ENCODE measurements at places on chromosomes 11 and 22.

DNA sequence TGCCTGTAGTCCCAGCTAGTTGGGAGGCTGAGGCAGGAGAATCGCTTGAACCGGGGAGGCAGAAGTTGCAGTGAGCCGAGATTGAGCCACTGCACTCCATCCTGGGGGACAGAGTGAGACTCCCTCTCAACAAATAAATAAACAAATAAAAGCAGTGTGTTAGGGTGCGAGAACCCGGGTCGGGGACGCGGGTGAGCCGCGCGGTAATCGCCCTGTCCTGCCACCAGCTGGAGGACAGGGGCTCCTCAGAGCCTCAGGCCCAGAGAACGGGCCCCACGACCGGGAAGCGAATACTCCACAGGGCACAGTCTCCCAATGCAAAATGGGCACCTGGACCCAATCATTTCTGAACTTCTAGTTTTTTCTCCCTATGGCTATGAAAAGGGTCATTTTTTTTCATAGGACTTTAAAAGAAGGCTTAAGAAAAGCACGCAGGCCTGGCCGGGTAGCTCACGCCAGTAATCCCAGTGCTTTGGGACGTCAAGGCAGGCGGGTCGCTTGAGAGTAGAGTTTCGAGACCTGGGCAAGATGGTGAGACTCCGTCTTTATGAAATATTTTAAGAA, 744 bp upstream of the MCM5 start:
- no peak for DNase-seq

DNA sequence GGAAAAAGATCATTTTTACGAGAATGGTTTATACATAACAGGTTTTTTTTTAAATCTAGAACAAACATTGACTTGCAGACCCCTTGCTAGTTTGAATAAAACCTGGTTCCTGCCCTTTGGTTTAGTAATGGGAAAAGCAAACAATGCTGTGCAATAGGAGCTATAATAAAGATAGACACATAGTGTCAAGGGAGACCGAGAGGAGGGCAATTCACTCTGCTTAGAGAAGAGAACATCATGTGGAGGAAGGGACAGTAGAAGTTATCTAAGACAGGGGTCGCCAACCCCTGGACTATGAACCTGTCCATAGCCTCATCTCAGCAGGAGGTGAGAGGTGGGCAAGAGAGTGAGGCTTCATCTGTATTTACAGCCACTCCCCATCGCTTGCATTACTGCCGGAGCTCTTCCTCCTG, 7.0 kb upstream of the RDX start:
- DNase-seq, result no peak

GRCh38 chr11:10371926-10372641, 67.2 kb downstream of the ADM start:
- peak; percentile 68 for DNase-seq

- peak; percentile 32 for DNase-seq
Measured at GRCh38 chr11:63599211-63600122, 14.8 kb downstream of the PLAAT3 start.

DNA sequence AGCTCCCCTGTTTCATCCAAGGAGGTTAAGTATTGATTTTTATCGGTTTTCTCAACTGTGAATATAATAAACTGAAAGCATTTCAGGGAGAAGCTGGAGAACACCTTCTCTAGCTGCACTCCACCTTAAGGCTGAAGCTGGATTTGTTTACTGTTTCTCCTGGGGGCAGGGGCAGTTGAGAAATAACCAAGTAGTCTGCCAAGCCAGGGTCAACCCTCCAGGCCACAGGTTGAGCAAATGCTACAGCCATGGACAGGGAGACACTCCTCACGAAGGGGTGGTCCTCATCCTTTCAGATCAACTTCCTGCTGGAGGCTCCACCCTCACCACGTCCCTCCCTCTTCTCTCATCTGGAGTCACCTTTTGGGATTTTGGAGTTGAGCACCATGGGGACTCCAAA, at the start of gene TTC36:
Gene TTC36, plus strand, starts transcription at position 366 of the 400 bp plus-strand sequence. Its CDS starts 21 bp downstream, at position 387.
- peak; percentile 26 for DNase-seq

- peak; percentile 15 for DNase-seq
Measured at GRCh38 chr11:69080257-69080995, 31.7 kb downstream of the TPCN2 start.

- no peak for DNase-seq
Measured at GRCh38 chr11:75441804-75442132, 8.8 kb upstream of the KLHL35 start.

DNA sequence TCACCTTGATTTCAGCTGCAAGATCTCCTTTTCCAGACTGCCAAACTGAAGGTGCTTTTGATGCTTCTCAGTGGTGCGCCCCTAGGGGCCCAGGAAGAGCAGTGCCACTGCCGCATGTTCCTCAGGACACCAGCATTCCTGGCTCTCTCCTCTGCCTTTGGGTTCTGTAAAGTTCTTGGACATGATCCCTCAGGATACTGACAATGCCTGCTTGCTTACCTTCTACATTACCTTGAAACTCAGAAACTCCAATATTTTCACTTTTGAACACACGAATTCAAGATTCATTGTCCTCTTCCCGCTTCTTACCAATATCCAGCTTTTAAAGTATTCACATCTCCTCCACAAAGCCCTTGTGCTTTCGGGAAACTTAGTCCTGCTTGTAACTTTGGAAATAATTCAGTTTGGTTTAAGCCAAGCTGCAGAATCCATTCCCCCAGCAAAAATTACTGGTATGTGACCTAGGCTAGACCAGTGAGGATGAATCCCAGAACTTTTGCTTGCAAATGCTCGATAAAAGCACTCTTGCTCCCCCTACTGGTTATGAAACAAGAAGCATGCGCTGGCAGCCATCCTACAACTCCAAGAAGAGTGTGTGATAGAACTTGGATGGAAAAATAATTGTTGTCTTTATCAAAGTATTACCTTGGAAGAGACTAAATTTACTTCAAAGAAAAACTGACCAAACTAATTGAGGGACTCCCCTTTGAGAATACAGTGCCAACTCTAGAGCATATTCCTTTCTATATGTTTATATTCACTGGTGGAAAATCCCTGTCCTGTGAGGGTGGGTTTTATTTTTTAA, 16.5 kb upstream of the OR5B21 start:
- DNase-seq, result peak; percentile 86

DNA sequence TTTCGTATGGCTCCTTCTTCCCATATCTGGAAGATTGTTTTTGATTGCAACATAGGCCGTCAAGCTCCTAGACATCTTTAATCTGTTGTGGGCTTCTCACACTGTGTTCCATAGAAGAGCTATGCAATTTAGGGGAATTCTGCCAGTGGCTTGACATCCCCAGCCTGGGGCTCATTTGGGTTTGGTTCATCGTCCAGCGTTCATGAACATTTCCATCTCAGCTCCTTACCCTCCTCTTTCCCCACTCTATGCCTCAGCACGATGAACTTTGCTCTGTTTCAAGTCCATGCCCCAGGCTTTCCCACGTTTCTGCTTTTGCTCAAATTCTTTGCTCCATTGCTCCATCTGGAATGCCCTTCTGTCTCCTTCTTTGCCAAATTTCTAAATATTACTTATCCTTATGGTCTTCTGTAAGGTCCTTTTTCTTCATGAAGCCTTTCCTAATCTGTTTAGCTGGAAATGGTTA, 26.1 kb upstream of the CLMP start:
- DNase-seq, result peak; percentile 88

DNA sequence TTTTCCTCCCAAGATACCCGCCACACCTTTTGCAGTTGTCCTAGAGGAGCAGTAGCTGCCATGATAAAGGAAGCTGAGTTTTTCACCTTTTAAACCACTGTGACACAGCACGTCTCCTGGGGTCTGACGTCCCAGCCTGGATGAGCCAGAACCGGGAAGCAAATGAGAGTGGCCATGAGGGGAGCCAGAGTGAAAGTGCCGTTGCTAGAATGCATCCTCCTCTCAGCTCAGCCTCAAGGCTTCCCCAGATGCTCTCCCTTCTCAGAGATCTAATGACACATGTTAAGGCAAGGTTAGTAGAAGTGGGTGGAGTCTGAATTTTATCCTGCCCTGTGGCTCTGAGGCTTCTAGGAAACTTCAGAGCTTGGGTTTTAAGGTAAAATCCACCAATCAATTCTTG, 23.4 kb upstream of the HTR3A start:
- DNase-seq, result no peak

DNA sequence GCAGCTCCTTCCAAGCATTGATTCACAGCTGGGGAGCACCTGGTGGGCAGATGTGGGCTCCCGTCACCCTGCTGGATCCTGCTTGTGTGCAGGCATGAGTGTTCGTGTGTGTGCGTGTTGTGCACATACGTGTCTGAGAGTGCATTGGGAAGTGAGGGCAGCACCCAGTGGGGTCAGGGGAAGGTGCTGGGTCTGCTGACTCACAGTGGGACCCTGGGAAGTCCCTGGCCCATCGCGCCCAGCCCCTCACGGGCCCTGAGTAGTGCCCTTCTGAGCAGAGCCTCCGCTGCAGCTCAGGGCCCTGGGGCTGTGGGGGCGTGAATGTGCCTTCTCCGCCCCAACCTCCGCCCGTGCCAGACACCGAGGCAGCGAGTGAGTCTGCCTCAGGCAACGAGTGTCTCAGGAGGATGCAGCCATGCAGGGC, 36.8 kb downstream of the WNT11 start:
- DNase-seq, result no peak

- DNase-seq, result peak; percentile 53
Measured at GRCh38 chr22:21759646-21760376, 24.2 kb upstream of the YPEL1 start.

- no peak for DNase-seq
Measured at GRCh38 chr11:103978616-103979595, 57.5 kb upstream of the DDI1 start.

- DNase-seq, result peak; percentile 50
Measured at GRCh38 chr22:26713823-26714449, 56.5 kb downstream of the MIAT start.

DNA sequence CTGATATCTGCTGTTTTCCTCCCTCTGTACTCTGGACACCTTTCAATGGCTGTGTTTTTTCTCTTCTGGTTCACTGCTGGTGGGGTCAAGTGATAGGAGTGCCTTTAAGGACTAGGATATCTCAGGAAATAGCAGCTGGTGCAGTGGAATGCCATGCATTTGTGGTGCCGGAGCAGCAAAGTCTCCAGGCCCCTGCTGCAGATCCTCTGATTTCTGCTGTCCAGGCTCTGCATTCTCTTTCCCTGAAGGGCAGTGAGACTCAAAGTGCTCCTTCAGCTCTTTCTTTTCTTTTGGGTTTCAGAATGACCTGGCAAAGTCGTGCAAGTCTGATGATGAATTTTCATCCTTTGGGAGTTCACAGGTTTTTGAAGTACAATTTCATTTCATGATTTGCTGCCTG, 774.3 kb downstream of the FAM181B start:
- no peak for DNase-seq

- DNase-seq, result no peak
Measured at GRCh38 chr11:126808836-126809235, 191.7 kb downstream of the KIRREL3 start.

DNA sequence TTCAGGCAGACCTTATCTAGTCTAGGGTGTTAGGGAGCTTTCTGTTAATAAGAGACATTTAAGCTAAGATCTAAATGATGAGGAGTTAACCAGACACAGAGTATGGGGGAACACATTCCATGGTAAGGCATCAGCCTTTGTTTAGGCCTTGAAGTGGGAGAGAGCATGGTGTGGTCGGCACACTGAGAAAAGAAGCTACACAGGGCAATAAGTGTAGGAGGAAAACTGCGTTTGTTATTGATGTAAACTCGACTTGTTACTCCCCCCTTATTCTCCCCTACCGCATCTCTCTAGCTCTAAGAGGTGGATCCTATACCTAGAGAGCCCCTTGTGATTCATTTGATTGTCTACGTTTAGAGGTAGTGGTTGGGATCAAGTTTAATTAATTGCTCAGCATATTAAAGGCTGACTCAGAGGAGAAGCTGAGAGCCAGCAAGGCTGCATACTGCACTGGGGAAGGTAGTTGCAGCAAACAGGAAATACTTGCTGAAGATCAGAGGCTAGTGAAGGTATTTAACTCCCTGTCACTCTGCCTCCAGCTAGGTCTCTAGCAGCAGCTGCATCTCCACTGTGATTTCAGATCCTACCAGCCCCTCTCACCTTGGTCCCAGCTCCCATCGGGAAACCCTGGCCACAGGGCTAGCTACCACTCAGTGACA, 86.8 kb upstream of the TEAD1 start:
- DNase-seq, result peak; percentile 54

DNA sequence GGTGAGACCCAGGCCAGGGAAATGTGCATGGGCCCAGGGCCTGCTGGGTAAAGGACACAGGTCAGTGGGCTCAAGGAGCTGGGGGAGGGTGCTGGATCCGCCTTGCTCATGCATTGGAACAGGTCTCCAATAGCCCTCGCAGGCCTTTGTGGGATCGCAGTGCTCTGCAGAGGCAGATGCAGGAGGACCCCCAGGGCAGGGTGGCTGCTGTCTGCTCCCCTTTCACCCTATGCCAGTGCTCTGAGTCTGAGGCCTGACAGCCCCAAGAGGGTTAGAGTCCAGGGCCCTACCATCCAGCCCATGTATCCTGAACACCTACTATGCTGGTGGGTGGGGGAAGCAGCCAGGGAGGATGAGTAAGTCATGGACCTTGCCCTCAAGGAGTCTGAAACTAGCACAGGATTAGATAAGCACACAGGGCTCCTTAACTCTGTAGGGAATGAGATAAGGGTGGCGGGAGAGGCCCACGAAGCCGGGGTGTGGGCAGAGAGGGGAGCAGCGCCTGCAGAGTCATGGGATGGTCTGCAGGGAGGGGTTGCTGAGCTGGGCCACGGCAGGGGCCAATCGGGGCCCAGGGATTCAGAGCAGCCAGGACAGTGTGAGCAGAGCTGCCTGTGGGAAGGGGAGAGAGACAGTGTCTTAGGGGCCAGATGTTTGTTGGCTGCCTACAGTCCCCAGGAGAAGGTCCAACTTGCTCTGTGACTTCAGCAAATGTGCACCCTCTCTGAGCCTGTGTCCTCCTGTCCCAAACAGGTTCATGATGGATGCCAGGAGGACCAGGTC, 10.5 kb upstream of the EHD1 start:
- DNase-seq, result peak; percentile 82

DNA sequence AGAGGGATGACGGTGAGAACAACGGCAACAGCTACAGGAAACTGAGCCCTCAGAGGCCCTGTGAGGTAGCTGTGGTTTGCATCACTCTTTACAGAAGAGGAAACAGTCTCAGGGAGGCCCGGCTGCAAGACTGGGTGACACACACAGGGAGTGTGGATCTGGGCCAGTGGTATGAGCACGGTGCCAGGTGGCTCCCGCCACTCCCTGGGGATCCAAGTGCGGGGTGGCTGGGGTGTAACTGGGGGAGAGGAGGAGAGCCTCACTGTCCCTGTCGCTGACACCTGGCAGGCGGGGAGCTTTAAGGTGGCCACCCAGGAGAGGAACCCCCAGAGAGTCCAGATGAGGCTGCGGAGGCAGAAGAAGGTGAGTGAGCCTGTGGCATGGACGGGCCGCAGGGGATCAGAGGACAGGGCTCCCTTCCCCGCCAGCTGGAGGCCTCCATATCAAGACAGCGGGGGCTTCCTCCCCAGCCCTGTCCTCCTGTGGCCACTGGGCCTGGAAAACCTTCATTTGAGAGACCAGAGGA, 5.6 kb downstream of the RGL4 start:
- no peak for DNase-seq

- DNase-seq, result no peak
Measured at GRCh38 chr11:67286621-67287333, 2.3 kb upstream of the ANKRD13D start.

Measured in fibroblast of villous mesenchyme (primary cell).